ENCODE measurements at places on chromosomes 4 and X.

DNA sequence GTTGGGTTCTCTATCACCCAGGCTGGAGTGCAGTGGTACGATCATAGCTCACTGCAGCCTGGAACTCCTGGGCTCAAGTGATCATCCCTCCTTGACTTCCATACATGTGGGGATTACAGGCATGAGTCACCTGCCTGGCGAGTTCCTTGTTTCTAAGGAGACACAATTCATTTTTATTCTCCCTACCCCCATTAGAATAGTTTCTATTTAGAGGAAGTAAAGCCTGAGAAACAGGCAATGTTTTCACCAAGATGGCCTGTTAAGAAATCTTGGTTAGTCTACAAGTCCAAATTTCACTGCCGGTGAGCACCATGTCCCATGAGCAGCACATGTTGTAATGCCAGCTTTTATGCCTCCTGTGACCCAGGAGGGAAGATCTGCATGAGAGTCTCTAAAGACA, 5.7 kb downstream of the CYBB start:
- no peak for DNase-seq

GRCh38 chr4:110347805-110348204, 128.2 kb upstream of the ENPEP start:
- no peak for DNase-seq

DNA sequence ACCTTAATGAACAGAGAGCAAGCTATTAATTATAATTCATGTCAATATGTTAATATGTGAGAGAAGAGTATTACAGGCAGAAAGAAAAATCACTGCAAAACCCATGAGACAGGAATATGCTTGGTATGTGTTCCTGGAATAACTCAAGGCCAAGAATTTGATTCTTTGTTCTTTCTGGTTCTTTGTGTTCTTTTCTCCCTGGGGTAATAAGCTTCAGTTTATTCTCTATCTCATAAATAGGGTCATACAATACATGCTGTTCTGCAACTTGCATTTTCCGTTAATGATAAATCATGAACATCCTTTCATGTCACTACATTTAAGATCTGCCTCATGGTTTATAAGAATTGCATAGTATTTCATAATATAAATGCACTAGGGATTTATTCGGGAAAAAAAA, 16.8 kb upstream of the THOC2 start:
- no peak for DNase-seq

- no peak for DNase-seq
These were observed 47.8 kb downstream of the SLC9A7 start for GRCh38 chrX:46710927-46711623.

DNA sequence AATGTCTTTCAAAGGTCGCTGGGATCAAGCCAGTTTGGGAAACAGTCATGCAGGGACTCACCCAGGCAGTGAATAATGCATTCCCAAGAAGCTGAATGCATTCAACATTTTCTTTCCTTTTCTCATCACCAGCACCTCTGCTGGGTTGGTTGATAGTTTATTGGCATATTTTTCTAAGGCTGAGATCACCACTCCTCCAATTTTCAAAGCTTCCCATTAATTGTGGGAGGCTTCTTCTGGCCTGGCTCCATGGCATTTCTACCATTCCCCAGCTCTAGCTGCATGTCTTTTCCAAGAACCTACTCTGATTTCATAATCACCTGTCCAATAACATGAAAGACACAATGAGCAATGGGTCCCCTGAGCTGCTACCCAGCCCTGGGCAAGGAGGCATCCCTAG, 35.8 kb downstream of the CHRDL1 start:
- DNase-seq: no peak

- DNase-seq: no peak
These were observed 33.9 kb upstream of the ADGRG2 start for GRCh38 chrX:19156186-19156585.

DNA sequence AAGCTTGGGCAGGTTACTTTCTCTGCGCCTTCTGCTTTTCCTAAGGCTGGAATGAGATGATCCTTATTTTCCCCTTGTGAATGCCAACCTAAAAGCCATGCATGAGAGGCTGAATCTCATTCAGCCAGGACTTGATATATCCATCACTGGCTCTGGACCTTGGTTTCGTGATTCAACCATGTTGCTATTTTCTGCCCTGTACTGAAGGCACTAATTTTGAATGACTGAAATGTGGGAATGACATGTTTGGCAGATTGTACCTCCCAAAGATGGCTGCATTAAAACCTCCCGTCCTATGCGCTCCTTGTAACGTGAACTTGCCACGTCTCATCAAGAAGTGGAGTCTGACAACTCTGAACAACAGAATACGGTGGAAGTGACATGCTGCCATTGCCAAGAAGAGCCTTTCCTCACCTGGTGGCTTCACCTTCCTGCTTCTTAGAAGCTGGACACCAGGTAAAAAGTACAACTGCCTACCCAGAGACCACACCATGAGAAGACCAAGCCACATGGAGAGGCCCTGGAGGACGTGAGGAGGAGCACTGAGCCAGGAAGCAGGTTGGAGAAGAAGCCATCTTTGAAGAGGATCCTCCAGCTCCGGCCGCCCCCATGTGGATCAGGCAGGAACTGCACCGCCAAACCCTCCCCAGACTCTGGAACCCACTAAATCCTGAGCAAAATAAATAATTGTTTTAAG, 174.5 kb downstream of the NSUN7 start:
- DNase-seq: no peak

DNA sequence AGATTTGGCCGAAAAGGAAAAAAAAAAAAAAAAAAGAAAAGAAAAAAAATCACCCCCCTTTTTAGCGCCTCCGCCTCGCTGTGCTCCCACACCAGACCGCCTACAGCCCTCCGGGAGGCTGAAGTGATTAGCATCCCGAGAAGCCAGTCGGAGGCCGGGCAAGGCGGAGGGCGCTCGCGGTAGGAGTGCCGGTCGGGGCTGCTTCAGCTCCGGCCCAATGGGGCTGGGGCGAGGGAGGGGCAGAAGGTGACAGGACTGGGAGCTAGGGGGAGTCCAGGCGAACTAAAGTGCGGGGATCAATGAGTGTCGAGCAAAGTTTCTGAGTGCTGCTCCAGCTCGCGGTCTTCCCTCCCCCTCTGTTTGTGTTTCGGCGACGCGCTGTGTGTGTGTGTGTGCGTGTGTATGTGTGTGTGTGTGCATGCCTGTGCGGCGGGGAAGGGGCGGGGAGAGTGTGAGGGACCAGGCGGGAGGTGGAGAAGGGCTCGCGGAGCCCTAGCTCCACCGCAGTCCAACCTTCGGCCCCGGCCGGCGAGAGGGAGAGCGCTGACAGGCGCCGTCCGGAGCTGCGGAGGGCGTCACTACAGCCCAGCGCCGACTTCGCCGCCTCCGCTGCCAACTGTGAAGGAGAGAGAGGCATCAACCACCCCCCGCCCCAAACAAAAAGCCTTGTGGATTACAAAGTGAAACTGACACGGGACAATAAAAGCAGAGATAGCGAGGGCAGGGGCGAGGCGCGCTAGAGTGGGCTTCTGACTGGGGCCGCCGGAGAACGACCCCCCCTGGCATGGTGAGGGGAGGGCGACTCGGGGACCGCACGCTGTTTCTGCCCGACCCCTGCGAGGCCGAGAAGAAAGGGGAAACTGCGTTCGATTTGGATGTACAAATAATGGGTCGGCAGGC, at the start of gene FAT4:
TSS of gene FAT4 (plus strand) at position 280 of the 900 bp plus-strand sequence. CDS start 1,457 bp downstream, outside the sequence.
- no peak for DNase-seq

DNA sequence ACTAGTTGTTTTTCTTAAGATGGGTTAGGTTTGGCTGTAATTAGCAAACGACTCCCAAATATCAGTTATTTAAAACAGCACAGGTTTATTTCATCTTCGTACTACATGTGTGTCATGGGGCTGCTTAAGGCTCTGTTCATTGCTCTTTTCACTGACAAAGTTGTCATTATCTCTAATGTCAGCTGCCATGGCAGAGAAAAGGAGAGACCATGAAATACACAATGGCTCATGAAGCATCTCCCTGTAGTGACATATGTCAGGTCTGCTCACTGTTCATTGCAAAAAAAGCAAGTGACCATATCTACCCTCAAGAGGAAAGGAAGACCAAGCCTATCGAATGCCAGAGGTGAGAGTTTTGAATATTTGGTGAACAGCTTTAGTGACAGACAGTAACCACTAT, 52.2 kb upstream of the PCDH7 start:
- no peak for DNase-seq

DNA sequence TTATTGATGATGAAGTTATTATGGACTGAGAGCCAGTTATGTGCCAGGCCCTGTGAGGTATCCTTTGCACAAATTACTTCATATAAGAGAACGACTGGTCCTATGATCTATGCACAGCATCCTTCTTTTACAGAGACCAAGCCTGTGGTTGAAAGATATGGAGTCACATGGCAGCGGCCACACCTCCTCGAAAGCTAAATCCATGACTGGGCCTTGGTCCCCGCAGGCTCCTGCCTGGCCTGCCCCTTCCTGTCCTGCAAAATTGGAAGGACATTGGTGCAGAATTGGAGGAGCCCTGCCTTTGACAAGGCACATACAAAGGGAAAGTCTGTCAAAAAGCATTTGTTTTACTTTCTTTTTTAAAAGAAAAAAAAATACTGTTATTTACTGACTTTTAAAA, 18.3 kb downstream of the SORBS2 start:
- no peak for DNase-seq

DNA sequence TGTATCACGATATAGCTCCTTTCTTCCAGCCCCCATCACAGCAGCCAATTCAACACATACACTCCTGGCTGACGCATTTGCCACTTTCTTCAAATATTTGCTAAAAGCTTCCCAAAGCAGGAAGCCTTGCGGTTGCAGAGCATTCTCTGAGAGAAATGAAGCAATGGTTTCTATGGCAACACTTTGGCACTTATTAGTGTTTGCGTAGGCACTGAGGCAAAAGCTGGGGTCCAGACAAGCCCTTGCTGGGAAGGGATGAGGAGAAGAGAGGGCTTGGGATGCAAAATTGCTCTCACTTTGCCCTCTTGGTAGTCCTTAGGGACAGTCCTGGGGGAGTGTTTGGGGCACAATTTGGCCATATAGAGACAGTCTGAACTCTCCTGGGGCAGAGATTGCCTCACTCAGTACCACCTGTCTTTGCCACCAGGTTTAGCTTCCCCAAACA, 55.0 kb upstream of the PAK3 start:
- no peak for DNase-seq

DNA sequence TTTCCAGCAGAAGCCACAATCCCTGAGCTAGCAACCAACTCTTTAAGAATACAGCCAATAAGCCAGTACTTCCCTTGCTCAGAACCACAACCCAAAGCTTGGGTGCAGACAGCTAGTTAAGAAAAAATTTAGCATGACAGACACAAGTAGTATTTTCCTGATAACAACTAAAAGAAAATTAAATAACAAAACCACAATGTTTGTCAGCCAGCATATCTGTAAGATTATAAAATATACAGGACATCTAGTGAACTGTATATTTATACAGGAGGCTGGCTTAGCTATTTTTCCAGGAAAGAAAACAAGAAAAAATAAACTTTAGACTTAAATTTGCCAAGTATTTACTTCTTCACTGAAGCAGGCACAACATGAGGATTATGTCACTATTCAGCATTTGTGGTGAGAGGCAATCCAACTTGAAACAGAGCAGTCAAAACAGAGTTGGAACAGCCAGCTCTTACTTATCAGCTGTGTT, 6.6 kb downstream of the PF4V1 start:
- DNase-seq: no peak

GRCh38 chrX:2462780-2463179, 38.0 kb downstream of the DHRSX start:
- no peak for DNase-seq

DNA sequence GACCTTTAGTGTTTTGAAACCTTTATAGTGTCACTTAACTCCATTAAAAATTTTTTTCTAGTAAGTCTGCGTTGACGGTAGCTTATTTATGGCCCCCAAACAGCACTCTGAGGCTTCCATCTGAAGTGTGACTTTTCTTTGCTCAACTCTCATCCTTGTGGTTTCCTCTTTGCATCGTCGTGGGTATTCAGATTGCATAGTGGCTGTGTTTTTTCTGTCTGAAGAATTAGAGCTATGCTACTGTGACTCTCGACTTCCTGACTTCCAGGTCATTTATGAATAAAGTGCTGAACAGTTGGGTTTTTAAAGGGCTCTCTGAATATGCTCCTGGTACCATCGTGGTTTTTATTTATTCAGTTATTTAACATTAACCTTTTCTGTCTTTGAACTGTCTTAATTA, 44.9 kb downstream of the JADE1 start:
- DNase-seq: no peak

- DNase-seq: no peak
These were observed 72.5 kb upstream of the EMCN start for GRCh38 chr4:100590325-100590724.

- DNase-seq: no peak
These were observed 856.6 kb upstream of the GRID2 start for GRCh38 chr4:91447168-91447567.

- DNase-seq: no peak
These were observed 12.5 kb downstream of the RTL8B start for GRCh38 chrX:135009838-135010237.

GRCh38 chr4:6665320-6665654, 24.8 kb downstream of the MRFAP1 start:
- DNase-seq: no peak

- no peak for DNase-seq
These were observed 70.3 kb downstream of the ANXA10 start for GRCh38 chr4:168162604-168163003.

DNA sequence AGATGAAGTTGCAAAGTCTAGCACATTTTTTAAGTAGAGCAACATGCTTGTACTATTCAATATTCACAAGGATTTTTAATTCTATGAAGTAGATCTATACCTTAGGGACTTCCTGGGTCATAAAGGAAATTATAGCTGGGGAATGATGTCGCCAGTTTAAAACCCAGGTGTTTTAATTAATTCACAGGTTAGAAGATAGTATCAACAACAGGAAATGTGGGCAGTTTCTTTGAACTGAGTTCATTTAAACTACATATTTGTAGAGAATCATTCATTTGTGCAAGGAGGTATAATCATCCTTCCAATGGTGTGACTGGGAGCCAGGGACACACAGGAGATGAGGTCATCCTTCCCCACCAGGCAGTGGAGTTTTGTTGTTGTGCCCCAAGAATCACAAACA, 181.3 kb upstream of the KLF3 start:
- no peak for DNase-seq

- DNase-seq: no peak
These were observed at the start of gene S100G for GRCh38 chrX:16649858-16650257. TSS of gene S100G (plus strand) at chrX:16650158. CDS start at chrX:16651007, 849 bp downstream.

DNA sequence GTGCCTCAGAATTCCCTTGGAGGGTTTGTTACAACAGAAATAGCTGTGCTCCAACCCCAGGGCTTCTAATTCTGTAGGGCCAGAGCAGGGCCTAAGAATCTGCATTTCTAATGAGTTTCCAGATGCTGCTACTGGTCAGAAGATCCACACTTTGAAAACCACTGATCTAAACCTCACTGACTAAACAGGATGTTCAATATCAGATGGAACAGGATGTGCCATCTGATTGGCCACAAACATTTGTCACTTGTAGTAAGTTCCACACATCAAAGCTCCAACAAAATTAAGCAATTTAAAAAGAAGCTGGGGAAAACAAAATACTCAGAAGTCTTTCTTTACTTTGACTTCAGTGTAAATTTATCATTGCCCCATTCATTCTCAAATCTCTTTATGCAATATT, 14.3 kb downstream of the CASK start:
- DNase-seq: no peak

DNA sequence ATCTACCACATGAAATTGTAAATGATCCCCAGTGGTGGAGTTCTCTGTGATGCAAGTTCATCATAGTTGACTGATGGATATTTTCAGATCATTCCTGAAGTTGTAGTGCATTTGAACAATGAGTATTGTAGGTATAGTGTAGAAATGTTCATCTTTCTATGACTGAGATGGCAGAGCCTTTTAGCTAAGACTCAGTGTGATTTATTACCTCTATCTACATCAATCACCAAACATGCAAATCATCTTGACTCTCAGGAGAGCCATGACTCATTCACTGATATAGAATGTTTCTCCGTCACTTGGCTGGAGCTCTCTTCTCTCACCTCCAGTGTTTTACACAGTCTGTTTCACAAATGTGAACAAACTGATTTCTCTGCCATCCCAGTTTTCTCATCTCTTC, 392.6 kb downstream of the IL1RAPL1 start:
- DNase-seq: no peak

All from stimulated activated CD4-positive, alpha-beta T cell treated with anti-CD3 and anti-CD28 coated beads, TNF-alpha, amount 100 ng/mL, for 1 hour (primary cell).